Activated CD8-positive, alpha-beta T cell treated with anti-CD3 and anti-CD28 coated beads, Interleukin-2, amount 10 ng/mL, durations not matched to agents 7 days and 5 days (primary cell): ENCODE measurements at places on chromosomes 5 and 9. TPM values are rescaled to one million over a fixed set of nuclear protein-coding genes. Genes with fewer than 3 reads are reported as not detected.

DNA sequence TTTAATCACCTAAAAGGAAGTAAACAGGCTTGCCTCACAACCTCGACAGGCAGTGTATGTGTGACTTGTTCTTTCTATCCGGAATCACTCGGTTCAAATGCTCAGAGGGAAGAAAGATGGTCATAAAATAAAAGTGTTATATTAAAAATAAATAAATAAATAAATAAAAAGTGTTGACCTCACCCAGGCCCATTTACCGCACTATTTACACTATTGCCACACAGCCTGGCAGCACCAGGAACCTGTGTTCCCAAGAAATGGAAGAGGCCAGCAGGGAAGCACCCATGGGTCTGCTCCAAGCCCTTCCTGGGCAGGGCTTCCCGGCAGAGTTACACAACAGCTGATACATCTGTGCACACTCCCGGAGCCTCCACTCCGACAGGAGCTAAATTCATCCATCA, 127.9 kb downstream of the EFNA5 start:
- no peaks in the 10 kb centered on the region for H3K36me3 ChIP-seq
- DNase-seq: no peak
- H3K27ac ChIP-seq: no peak overlapping the region
- peaks cover 6% of the 10 kb centered on the region for H3K27me3 ChIP-seq
- no peaks in the 10 kb centered on the region for H3K4me1 ChIP-seq

- H3K27ac ChIP-seq: no peak overlapping the region
- no peaks in the 10 kb centered on the region for H3K4me1 ChIP-seq
- no peaks in the 10 kb centered on the region for H3K36me3 ChIP-seq
- no peak overlapping the region for H3K4me3 ChIP-seq
- DNase-seq: no peak
Observed at GRCh38 chr9:72930828-72931227, 22.0 kb downstream of the ALDH1A1 start.

DNA sequence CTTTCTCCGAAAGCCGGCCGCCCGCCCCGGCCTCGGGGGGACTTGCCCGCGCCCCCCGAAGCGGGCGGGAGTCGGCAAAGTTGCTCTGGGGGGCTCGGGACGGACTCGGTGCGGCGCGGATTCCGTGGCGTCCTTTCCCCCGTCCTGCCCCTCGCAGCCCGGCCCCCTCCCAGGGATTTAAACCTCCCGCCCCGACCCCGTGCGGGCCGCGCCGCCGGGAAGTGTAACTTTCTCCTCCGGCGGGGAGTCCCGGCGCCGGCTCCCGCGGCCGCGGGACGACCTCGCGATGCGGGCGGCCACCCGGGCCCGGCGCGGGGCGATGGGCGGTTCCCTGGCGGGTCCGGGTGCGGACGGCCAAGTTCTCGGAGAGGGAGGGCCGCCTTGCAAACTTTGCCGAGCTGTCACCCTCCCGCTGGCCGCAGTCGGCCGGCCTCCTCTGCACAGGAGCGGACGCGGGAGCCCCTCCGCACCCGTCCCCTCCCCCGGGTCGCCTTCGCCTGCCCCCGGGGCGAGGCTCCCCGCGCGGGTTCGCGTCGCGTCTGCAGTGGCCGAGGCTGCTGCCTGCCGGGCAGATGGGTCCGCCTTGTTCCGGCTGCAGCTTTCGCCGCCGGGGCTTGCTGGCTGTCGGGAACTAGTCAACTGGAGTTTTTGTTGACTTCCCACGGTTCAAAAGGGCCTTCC, 732 bp downstream of the PBX3 start:
- peak overlapping the region; percentile 75 for H3K27ac ChIP-seq
- peaks cover 24% of the 10 kb centered on the region for H3K36me3 ChIP-seq
- peak overlapping the region; percentile 84 for H3K4me3 ChIP-seq
- peaks cover 22% of the 10 kb centered on the region for H3K27me3 ChIP-seq
- DNase-seq: peak; percentile 47

DNA sequence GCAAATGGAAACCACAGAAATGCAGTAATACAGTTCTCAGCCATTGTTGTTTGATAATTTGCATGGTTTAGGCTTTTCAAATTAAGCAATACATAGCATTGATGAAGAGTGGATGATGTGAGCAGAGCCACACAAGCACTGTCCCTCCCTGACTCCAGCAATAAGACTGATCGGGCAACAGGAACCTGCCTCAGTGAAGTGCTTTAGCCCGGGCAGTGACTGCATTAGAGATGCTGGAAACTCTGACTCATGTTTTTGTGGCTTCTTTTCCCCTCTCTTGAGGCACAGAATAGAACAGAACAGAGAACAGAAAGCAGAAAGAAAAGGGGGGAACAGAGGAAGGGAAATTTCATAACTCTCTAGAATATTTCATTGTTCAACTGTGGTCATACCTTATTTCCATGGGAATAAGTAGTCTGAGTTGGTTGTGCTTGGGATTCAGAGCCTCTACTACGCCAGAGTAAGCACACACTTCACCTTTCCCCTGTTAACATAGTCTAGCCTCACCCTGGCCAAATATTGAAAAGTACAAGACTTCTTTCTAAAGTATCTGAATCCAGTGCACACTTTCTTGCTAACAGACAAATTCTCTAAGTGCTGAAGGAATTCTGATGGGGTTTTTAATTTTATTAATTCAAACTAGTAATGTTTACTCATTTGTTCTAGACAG, 164.8 kb upstream of the VCAN start:
- peak; percentile 34 for DNase-seq
- H3K27ac ChIP-seq: no peak overlapping the region
- H3K36me3 ChIP-seq: no peaks in the 10 kb centered on the region
- H3K27me3 ChIP-seq: no peaks in the 10 kb centered on the region

ECM2 gene
- not detected for total RNA-seq

CBY3 gene
- not detected for total RNA-seq

IRX4 gene
- total RNA-seq: not detected
